ENCODE measurements at places on chromosomes 7 and 10.

- no peak for DNase-seq
These were observed 59.7 kb downstream of the CXCL12 start for GRCh38 chr10:44325157-44325556.

DNA sequence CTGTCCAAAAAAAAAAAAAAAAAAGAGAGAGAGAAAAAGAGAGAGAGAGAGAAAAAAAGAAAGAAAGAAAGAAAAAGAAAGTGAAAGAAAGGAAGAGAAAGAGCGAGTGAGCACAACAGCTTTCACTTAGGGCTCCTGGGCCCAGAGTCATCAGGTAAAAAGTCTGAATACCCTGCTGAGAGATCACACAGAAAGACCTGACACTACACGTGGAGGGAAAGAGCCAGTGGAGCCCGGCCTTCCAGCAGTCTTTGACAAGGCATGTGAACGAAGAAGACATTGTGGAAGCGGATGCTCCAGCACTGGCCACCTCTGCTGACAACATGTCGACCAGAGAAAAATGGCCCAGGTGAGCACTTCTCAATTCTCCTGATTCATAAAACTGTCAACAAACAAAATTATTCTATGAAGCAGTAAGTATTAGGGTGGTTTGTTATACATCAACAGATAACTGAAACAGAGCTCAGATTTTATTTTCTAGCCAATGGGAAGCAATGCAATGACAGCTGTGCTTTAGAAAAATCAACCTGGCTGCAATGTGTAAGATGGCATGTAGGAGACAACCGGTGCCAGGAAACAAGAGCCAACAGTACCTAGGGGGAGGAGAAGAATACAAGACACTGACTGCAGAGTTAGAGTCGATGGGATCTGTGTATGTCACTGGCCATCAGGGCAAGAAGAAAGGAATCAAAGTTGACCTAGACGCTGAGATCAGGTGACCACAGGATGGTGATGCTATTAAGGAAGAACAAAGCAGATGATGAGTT is 4.4 kb downstream of the RNF216 start:
- no peak for DNase-seq

DNA sequence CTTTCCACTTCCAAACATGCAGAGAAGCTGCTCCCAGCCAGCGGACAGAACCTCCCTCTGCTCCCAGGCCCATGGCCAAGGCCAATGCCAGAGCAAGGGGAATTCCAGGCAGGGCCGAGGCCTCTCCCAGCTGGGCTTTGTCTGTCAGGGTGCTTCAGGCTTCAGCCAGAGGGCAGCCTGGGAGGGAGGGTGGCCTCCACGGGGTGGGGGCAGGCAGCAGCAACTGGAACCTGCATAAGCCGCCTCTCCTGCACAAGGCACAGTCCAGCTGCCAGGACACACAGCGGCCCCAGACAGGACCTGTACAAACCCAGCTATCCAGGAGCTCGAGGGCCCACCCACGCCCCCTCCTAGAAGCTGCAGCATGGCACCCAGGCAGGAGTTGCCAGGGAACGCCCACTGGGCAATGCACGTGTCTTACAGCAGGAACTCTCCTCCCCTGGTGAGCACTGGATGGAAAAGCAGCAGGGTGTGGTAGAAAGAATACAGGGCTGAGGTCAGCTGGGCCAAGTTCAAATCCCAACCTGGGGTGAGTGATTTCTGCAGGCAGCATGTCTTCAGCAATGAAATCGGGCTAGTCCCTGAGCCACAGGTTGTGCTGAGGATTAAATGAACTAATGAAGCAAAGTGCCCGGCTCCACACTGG is 7.6 kb downstream of the FAM53B start:
- DNase-seq, result peak; percentile 47

DNA sequence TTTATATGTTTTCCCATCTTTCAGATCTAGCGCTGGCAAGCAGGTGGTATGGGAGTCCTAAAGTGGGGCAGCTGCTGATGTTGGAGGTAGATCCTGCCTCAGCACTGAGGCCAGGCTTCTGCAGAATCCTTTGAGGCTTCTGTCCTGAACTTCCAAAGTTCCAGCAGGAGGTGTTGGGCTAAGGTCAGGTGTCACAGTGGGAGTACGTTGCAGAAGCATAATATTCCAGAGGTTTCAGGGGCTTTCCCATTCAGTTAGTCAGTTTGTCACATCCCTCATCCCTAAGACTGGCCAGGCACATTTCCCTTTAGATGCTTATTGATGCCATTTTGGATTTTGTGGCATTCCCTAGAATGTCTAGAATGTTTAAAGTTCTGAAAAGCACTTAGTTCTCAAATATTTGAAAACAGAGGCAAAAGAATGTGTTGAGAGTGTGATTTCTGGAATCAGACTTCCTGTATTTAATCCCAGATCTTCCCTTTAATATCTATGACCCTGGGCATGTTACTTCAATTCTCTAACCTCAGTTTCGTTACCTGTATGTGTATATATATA is 319.1 kb upstream of the PHYHIPL start:
- no peak for DNase-seq

DNA sequence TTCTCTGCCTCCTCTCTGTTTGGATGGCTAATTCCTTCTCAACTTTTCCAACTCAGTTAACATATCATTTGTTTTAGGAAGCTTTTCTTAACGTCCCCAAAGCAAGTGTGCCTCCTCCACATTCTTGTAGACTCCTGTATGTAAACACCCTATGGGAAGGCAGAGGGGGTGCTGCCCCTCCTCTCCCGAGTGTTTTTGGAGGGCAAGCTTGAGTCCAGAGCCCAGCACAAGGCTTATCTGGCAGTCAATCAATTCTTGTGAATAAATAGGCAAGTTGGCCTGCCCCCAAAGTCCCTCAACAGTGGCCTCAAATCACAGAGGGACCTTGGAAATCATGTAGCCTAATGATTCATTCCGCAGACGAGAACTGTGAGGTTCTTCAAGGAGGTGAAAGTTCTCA is 305.6 kb downstream of the RPS24 start:
- peak; percentile 12 for DNase-seq

DNA sequence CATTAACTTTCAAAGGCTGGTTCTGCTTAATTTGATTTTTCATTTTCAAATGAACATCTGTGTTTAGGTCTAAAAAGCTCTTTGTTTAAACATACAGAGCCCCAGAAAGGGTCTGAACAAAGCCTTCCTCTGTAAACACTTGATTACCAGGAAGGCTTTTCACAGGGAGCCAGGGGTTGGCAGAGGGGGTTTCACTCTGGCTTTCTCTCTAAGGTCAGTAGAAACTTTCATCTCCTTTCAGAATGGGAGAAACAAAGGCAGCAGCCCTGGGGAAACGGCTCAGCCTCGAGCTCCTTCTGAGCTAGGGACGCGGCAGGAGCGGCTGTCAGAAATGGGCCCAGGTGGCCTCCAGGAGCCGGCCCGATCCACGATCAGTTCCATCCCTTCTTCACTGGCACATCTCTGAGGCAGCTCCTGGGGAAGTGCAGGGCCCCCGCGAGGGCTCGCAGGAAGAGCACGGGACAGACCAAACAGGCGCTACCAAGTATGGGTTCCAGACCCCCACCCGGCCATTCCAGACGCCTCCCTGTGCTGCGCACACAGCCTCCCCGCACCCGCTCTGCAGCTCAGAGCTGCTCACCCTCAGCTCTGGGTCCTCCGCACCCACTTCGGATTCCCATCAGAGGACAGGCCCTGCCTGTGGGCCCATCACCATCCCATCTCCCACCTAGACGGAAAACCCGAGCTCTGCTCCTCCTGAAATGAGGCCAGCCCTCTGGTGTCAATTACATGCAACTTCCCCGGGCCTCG is 124.1 kb downstream of the MAD1L1 start:
- DNase-seq, result no peak

DNA sequence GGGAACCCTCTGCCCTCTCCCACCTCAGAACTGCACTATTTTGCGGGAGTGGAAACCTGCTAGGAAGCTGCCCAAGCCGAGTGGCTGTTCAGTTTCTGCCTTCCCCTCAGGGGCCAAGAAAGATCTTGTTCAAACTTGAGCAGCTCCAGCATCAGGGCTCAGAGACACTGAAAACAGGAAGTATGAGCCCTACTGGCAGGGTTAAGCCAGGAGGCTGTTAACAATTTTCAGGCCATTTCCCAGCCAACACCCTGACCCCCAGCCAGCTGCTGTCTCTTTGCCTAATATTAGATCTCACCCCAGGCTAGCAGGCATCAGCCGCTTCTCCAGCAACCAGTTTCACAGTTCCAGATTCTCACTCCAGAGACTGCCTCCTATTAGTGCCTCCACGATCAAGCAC is 9.2 kb downstream of the PLAU start:
- no peak for DNase-seq
